GM19239 (cell line): ENCODE measurements at places on chromosomes 13 and 19.

DNA sequence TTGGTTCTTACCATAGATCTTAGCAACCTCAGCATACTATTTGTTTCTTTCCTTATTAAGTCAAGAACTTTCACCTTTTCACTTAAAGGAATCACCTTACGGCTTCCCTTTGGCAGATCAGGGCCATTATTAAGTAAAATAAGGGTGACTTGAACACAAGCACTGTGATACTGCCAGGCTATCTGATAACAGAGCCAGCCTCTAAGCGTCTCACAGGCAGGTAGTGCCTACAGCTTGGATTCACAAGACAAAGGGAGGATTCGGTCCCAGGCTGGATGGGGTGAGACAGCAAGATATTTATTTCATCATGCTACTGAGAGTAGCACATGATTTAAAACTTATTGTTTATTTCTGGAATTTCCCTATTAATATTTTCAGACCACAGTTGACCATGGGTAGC, 218.6 kb downstream of the FOXO1 start:
- no peak for DNase-seq

DNA sequence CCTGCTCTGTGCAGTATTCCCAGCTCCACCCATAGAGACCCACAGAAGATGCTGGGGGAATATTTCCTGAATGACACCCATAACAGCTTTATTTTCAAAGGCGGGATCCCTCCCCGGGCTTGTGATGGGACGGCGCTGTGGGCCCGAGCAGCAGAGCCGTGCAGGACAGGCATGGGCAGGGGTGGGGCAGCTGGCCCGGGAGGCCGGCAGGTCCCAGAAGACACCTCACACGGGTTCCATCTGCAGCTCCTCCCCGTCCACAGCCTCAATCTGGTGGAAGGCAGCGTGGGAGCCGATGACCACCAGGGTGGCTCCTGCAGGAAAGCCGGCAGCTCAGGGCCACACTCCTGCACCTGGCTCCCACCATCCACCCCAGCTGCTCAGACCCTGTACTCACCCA, 2.5 kb downstream of the RABAC1 start:
- no peak for DNase-seq

DNA sequence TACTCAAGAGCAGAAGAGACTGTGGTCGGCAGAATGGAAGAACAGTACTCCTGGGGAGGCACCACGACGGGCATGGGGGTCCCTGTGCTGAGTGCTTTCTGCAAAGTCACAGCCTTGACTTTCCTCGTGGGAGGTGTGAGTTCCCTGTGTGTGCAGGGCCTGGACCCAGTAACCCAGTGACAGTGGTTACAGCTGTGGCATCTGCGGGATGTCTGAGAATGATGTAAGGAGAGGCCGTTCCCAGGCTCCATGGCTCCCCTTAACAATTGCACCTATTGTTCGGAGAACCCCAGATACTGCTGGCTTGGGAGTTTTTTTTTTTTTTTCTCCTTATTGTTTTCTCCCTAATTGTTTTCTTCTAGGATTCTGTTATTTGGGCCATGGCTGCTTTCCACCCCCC, 5.1 kb upstream of the NANOS2 start:
- no peak for DNase-seq

GRCh38 chr19:51157265-51157664, 15.2 kb downstream of the SIGLEC7 start:
- no peak for DNase-seq

- no peak for DNase-seq
Observed at GRCh38 chr13:81773263-81773662, 1432.3 kb upstream of the SPRY2 start.

DNA sequence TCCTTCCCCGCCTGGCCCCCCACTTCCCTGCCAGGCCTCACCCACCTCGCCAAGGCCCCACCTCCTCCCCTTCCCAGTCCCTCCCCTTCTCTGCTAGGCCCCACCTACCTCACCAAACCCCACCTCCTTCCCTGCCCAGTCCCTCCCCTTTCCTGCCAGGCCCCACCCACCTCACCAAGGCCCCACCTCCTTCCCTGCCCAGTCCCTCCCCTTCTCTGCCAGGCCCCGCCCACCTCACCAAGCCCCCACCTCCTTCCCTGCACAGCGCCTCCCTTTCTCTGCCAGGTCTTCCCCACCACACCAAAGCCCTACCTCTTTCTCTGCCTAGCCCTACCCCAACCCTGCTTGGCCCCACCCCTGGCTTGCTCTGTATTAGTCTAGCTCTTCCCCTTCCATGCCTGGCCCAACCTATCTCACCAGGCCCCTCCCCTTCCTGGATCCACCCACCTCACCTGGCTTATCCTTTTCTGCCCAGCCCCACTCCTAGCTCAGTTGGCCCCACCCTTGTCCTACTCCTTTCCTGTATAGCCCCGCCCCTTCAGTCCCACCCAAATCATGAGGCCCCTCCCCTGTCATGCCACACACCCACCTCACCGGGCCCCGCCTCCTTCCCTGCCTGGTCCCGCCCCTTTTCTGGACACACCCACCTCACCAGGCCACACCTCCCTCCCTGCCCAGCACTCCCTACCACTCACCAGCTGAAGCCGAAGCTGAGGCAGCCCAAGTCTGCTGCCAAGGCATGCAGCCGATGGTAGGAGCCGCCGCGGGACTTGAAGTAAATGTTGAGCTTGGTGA, 16.2 kb downstream of the CERS1 start:
- no peak for DNase-seq

DNA sequence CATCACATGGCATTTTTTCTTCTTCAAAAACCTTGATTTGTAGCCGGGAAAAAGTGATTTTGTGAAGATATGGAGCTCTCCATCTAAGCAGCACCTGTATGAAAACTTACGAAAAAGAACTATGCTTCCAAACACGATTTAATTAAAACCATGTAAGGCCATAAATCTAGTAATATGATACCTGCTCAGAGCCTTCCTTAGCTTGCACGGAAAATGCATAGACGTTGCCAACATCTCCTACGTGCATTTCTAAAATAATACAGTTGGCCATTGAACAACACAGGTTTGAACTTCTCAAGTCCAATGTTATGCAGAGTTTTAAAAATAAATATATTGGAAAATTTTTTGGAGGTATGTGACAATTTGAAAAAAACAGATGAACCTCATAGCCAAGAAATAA, 59.1 kb upstream of the RNF113B start:
- DNase-seq: no peak

GRCh38 chr13:52010890-52011631, at the start of gene ATP7B:
TSS of gene ATP7B (minus strand) at chr13:52011450. CDS start at chr13:52011337, 113 bp downstream.
- peak; percentile 14 for DNase-seq

GRCh38 chr19:6501740-6502648, at the start of gene TUBB4A:
TSS of gene TUBB4A (minus strand) at chr19:6502309. CDS start at chr19:6502212, 97 bp downstream.
- DNase-seq: no peak

- DNase-seq: peak; percentile 1
Observed at GRCh38 chr13:104773775-104774174, 1707.6 kb upstream of the SLC10A2 start.

GRCh38 chr13:59702269-59702668, 461.5 kb downstream of the DIAPH3 start:
- no peak for DNase-seq

DNA sequence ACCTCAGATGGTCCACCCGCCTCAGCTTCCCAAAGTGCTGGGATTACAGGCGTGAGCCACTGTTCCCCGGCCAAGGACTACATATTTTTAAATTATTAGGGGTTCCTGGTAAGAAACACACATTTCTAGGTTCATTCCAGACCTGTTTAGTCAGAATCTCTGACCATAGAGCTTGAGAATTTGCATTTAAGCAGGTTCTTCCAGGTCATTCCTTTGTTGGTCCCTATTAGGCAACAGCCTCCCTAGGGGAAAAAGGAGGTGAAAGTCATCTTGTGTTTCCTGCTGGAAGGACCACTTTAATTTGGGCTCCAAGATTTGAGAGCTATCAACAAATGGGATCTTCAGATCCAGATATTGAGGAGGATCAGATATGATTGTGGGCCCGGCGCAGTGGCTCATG, 16.3 kb downstream of the S1PR2 start:
- DNase-seq: no peak

GRCh38 chr13:27839809-27840467, 47.7 kb downstream of the GSX1 start:
- no peak for DNase-seq

GRCh38 chr19:15666883-15667282, 6.0 kb upstream of the CYP4F12 start:
- DNase-seq: no peak

GRCh38 chr19:49436381-49437017, 4.8 kb downstream of the SLC17A7 start:
- DNase-seq: no peak

DNA sequence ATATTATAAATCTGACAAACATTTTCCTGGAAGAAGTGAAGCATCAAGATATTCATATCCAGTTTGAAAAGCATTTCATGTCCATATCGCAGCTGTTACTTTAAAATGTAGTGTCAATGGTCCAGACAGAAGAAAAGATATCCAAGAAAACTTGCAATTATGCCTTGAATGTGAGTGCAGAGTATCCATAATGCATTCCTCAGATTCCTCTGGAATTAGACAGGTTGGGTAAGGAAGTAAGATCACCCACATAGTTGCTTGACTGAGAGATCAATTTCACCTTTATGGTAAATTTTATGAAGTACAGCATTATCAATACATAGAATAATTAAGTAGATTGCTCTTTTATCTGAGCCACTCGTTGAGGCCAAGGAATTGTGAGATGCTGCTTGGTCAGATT, 327.0 kb upstream of the SLITRK5 start:
- no peak for DNase-seq

GRCh38 chr13:109548374-109548773, 238.0 kb downstream of the IRS2 start:
- no peak for DNase-seq

GRCh38 chr13:69947582-69947981, 160.0 kb upstream of the ATXN8OS start:
- DNase-seq: no peak

DNA sequence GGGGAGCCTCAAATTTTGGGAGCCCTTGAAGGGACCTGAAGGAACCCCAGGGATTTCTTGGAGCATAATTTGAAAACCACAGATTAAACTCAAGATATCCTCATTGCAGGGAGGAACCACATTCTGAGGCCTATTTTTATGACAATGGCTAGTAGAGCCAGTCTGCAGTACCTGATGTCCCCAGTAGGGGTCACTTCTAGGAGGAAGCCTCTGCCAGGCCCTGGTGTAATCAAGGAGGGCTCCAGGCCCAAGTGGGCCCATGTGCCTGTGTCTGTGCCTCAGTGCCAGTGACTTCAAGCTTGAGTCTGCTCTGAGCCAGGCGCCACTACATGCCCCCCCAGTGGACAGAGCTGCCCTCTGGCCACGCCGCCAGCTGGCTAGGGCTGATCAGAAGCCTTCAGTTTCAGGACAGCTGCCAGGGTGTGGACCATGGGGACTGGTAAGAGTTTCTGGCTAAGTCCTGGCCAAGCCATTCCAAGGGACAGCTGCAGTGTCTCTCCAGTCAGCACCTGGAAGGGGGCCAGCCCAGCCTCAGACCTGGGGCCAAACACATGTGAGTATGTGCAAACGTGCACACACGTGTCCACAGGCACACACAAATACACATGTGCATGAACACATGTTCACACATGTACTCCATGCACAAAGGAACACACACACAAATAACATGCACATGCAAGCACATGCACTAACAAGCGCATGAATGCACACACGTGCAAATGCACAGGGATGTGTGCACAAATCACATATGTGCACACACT, 20.5 kb upstream of the SLC7A10 start:
- DNase-seq: no peak

DNA sequence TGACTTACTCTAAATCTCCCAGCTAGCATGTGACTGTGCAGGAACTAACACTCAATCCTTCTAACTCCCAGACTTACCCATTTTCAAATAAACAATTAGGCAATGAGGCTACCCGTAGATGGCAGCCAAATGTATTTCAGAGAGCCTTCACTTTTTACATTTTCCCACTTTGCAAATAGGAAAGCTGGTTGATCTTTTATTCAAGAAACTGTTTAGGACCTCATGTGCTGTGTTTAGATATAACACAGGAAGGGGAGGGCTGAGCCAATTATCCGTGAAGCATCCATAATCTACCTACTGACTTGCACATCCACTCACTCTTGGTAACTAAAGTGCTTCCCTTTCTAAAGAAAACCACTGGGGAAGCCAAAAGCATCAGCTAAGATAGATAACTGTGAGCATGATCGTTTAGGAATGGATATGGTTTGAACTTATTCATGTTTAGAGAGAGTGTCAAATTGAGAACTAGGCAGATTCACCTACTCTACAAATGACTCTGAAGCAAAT, 33.4 kb downstream of the MBNL2 start:
- no peak for DNase-seq

DNA sequence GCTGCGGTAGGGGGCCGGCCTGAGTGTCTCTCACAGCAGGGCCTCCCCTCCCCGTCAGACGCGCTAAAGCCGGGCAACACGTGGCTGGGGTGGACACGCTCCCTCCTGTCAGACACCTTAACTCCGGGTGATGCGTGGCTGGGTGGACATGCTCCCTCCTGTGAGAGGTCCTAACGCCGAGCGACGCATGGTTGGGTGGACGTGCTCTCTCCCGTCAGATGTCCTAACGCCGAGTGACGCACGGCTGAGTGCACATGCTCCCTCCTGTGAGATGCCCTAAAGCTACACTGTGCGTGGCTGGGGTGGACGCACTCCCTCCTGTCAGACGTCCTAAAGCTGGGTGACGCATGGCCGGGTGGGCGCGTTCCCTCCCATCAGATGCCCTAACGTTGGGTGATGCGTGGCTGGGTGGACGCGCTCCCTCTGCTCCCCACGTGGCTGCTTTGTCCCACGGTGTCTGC, 126.1 kb upstream of the MCF2L start:
- no peak for DNase-seq

GRCh38 chr19:20840371-20840770, 64.3 kb downstream of the ZNF66 start:
- DNase-seq: no peak

- no peak for DNase-seq
Observed at GRCh38 chr13:111209613-111210012, 94.5 kb downstream of the ARHGEF7 start.

GRCh38 chr19:41872384-41872774, 4.7 kb upstream of the CD79A start:
- DNase-seq: no peak

DNA sequence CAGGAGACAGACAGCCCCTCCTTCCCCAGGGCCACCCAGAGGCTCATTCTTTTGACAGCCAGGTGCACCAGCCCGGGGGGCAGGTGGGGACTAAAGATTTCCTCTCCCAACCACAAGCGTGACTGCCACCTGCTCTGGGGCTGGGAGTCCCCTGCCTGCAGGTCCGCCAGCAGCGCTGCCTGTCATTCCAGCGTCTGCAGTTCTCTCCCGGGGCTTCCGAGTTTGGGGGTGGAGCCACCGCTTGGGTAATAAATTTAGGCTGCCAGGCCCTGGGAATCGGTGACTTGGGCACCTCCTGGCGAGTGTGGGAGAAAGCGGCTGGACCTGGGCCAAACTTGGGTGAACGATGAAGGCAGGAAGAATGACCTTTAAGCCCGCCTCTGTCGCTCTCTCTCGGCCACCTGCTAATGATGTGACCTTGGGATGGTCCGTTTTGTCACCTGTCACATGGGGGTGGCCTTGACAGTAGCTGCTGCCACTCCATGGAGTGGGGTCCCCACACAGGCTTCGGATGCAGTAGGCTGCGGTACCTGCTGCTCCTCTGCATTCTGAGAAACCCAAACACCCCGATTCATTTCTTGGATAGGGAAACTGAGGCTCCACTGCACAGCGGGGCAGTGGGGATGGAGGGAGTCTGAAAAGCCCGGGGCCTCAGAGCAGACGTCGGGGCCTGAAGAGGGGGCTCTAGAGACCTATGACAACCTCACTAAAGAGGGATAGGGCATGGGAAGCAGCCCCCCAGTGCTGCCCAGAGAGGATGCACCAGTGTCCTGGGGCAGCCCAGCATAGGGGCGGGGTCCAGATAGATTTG, 12.8 kb downstream of the FUT6 start:
- DNase-seq: peak; percentile 40
